Myocyte (in vitro differentiated cells): ENCODE measurements at places on chromosomes 4 and X.

- DNase-seq = peak; percentile 21
These were observed 53.2 kb upstream of the TNIP3 start for GRCh38 chr4:121217351-121217750.

DNA sequence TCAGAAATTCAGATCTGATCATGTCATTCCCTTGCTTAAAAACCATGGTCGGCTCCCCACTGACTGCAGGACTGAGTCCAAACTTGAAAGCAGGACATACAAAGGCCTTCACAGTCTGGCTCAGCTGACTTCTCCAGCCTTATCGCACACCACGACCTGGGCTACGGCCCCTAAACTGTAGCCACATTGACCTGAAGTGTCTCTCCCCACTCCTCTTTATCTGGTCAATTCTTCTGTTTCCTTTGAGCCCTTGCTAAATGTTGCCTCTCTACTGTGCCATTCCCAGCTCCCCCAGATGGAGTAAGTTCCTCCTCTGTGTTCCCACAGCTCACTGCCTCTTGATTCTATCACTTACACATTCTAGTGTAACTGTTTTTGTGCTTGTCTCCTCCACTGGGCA is 60.5 kb upstream of the CITED1 start:
- no peak for DNase-seq

DNA sequence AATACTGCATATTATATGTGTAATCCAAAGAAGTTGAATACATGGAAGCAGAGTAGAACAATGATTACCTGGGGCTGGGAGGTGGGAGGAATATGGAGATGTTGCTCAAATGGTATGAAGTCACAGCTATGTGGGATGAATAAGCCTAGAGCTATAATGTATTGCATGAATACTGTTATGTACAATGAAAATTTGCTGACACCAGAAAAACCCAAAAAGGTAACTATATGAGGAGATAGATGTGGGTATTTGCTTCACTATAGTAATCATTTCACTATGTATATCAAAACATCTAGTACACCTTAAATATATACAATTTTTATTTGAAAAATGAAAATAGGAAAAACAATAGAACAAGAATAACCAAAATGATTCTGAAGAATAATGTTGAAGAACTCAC is 11.2 kb downstream of the PAGE3 start:
- DNase-seq = no peak

DNA sequence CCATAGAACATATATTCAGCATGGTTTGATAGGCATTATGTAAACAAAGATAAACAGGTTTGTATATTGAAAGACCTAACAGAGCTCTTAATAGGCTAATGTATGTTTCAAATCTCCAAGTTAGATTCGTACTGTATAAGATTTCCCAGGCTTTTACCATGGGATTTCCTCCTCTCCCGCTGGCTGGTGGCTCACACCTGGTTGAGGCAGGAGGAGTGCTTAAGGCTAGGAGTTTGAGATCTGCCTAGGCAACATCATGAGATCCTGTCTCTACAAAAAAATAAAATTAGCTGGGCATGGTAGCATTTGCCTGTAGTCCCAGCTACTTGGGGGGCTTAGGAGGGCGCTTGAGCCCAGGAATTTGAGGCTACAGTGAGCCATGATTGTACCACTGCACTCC is 5.4 kb downstream of the CPE start:
- DNase-seq = no peak

- no peak for DNase-seq
These were observed 49.0 kb upstream of the ZNF157 start for GRCh38 chrX:47321386-47321785.

GRCh38 chr4:185965426-185966384 is 103.3 kb upstream of the TLR3 start:
- no peak for DNase-seq

DNA sequence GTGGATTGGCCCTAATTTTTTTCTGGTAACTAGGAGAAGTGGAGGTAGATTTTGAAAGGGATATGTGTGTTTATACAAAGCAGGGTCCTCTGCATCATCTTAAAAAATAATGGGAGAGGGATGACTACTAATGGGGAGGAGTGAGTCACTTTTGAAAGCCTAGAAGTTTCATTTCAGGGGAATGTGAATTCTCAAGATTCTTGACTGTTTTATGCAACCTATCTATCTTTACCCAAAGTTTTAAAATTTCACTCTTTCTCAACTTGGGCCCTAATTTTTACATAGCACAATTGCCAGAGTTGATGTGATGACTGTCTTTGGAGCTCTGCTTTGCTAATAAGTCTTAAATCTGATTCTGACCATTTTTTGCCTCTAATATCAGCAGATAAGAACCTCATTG is 445.2 kb downstream of the GRXCR1 start:
- DNase-seq = peak; percentile 5

DNA sequence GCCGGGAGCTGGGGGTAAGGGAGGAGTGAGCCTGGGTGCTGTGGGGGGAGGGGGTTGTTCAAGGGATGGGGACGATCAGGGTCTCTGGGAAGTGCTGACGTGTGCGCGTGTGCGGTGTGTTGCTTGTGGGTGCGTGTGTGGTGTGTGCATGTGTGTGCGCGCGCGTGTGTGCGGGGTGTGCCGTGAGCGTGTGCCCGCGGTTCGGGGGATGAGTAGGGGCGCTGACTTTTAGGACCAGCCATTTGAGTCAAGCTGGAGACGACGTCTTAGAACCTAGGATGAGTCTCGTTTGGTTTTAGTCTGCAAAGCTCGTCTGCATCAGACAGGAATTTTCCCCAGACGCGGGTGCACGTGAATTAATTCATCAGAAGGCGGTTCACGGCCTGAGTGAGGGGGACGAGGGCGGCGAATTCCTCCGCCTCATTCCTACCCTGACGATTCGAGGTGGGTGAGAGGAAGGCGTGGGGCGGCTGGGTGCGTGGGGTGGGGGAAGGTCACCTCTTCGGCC is 950 bp upstream of the TMEM271 start:
- no peak for DNase-seq

DNA sequence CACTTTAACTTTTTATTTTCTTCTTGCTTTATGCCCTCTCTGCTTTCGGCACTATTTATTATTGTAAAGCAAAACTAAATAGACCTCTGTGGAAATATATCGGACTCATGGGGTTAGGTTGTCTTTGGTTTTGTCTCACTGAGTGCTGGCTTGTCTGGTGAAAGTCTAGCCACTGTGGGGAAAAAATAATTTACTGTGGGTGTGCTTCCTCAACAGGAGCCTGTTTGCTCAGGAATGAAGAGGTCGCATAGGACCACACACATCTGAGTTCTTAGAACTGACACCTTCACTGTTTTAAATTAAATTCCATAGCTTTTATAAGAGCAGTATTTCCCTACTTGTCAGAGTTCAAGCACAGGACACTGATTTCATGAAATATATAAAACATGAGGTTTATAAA is 103.0 kb upstream of the BMPR1B start:
- no peak for DNase-seq

GRCh38 chr4:107806196-107806595 is 18.5 kb upstream of the SGMS2 start:
- DNase-seq = peak; percentile 53

DNA sequence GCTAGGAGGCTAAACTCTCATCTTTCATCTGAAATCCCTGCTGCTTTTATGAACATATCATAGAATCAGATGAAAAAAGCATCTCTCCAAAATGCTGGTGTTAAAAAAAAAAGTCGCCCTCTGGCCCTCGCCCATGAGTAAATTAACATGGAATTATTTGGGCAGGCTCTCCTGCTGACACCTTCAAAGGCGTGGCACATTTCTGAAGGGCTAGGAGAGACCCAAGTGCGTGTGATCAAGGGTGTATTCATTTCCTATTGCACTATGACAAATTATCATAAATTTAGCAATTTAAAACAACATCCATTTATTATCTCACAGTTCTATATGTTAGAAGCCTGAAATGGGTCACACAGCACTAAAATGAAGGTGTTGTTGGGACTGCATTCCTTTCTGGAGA is 5.1 kb downstream of the ANXA3 start:
- no peak for DNase-seq

DNA sequence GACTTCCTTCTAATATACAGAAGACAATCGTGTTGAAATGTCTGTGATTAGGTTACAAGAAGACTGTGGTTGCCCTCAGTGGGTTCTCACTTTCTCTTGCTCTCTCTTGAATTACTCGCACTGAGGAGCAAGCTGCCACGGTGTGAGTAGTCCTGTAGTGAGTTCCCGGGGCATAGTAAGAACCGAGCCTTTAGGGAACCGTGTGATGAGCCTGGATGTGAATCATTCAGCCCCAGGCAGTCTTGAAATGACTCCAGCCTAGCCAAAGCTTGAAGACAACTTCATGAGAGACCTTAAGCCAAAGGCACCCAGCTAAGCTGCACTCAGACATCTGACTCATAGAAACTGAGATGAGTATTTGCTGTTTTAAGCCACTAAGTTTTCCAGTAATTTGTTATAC is 292.7 kb downstream of the SPOCK3 start:
- DNase-seq = no peak

- no peak for DNase-seq
These were observed 215.8 kb downstream of the MID1IP1 start for GRCh38 chrX:39017077-39017476.

DNA sequence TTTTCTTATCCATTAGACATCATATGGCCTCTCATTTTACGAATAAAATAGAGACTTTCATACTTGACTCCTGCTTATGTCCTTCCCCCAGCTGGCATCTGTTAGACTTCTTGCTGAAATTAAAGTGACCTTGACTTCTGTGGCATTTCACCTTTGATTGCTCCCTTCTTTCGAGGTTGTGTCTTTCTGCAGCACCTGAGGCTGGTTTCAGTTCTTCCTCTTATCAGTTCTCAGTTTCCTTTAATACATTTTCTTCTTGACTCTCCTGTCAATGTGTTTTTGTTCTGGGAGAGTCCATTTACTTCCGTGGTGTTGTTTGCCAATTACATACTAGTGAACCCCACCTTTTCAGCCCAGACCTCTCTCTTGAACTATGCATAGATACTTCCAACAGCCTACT is 81.6 kb downstream of the RBPJ start:
- DNase-seq = no peak

DNA sequence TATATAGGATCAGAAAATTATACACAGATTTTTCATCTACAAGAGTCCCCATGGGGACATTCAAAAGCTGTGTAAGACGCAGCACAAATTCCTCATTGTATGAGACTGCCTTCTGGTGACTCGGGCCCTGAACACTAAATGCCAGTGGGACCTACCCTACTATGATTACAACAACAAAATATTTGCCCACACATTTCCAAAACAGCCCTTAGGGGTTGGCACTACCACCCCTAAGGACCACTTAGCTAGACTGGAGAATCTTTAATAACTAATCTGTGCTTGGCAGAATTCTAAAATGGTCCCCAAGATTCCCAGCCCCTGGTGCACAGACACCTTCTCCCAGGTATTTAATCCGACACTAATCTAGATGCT is 29.1 kb downstream of the UCHL1 start:
- DNase-seq = no peak

- DNase-seq = no peak
These were observed 140.8 kb downstream of the FRAS1 start for GRCh38 chr4:78197947-78198346.
